ENCODE measurements at places on chromosomes 6 and 20.
A peak's percentile ranks its signal among the peaks of the same experiment; 100 is the strongest.

- no peak for DNase-seq
These were observed 81.7 kb downstream of the TOX2 start for GRCh38 chr20:43996240-43996930.

GRCh38 chr6:166989427-166990032, 9.7 kb upstream of the CEP43 start:
- DNase-seq: peak; percentile 44

GRCh38 chr6:37570482-37571133, 70.9 kb upstream of the CCDC167 start:
- DNase-seq: no peak

DNA sequence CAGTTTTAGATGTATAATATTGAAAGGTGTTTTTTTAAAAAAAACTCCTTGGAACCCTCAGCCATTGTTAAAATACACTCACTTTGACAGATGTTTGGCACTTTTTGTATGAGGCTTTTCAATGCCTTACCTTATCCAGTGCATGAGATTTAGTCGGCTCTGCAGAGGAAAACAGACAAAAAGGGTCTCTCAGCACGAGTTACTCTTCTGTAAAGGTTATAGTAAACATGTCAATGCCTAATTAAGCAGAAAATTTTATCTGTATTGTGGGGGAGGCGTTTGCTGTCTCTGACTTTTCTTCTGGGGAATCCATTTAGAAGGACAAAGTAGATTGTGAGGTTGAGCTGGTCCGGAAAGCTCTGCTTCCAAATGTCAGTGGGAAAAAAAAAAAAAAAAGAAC, 278.3 kb downstream of the TSHZ2 start:
- no peak for DNase-seq

GRCh38 chr6:52575502-52575892, 1.4 kb downstream of the TRAM2 start:
- DNase-seq: no peak

DNA sequence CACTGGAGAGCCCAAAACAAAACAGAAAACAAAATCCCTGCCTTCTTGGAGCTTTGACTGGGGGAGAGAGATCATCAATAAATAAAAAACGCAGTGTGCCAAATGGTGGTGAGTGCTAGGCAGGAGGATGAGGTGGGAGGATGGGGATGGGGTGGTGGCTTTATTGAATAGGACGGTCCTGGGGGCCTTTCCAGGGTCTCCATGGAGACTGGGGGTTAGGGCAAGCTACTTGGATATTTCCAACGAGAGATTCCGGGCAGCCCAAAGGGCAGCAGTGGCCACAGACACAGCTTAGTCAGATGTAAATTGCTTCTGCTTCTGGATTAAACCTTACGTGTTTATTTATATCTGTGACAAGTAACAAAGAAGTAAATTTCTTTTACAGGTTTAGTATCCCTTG, 700.1 kb downstream of the QKI start:
- no peak for DNase-seq

DNA sequence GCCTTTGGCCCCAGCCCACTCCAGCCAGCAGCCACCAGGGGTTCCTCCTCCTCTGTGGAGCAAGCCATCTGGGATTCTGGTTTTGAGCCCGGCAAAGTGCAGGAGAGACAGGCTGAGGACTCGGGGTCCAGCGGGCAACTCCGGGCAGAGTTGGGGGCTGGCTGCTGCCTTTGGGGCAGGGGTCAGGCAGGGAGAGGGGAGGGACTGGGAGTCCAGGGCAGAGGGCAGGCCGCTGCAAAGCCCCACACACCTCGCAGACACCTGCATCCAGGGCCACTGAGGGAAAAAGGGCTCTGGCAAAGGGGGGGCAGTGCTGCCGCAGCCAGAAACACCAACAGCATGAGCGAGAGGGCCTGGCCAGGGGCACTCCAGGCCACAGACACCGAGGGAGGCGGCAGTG, 8.8 kb downstream of the BIRC7 start:
- no peak for DNase-seq

DNA sequence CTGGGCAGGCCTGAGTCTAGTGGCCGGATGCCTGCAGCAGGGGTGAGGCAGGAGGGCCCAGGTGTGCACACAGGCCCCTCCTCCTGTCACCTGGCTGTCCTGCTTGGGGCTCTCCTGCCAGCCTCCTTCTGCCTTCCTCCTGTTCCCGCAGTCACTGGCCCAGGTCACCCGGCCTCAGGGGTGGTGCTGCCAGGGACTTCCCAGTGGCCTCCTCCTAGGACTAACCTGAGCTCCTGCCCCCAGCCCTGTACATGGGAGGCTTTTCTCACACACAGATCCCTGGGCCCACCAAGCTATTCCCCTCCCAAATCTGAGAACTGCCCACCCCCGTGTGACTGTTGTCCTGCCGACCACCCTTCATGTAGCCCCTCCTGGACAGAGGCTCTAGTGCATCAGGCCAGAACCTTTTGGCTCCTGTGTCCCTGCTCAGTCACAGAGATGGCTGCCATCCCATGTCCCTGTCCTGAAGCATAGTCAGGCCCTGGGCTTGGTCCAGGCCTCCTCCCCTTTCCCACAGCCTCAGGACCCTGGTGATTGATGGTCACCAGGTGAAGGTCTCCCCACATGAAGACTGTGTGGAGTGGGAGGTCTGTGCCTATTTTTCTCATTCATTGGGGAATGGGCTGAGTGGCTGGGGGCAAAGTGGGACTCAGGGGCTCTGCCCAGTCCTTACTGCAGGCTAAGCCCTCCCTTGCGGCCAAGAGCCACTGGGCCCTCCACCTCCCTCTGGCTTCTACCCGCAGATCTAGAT, 1.1 kb upstream of the ULBP1 start:
- DNase-seq: no peak

GRCh38 chr6:137043710-137044365, 927 bp downstream of the IL20RA start:
- peak; percentile 27 for DNase-seq

DNA sequence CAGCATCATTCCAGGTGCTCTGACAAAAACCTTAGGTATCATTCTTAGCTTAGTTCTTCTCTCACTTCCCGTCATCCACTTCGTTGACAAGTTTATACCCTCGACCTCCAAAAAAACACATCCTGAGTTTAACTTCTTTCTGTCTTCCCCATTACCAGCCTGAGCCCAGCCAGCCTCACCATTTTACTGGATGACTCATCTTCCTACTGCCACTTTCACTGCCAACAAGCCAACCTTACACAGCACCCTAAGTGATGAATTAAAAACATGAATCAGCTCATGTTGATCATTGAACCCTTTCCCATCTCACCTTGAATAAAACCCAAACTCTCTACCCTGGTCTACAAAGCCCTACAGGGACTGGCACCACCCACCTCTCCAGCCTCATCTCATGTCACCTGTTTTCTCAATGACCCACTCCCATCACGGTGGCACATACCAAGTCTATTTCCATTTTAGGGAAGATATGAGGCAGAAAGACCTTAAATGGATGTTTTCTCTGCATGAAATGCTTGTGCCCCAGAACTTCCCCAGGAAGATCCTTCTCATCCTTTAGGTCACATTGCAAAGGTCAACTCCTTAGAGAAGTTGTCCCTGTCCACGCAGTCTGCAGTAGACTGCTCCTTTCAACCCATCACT, 9.9 kb upstream of the UST start:
- no peak for DNase-seq

- peak; percentile 75 for DNase-seq
These were observed 238.9 kb downstream of the ERMARD start for GRCh38 chr6:169990095-169991030.

DNA sequence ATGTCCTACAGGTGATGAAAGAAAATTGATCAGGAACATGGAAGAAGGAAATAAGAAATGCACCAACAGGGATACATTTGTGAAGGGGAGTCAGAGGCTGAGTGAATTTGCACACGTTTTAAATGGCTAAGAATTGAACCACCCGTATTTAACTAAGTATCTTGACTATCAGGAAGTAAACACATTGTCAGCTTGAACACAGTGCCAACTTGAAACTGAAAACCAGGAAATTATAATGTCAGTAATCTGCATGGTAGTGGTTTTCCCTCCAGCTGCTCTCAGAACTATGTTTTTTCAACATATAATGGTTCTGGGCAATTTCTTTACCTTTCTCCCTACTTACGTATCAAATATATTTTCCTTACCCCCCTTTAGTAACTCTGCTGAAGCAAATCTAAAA, 366.5 kb upstream of the POU3F2 start:
- DNase-seq: no peak

DNA sequence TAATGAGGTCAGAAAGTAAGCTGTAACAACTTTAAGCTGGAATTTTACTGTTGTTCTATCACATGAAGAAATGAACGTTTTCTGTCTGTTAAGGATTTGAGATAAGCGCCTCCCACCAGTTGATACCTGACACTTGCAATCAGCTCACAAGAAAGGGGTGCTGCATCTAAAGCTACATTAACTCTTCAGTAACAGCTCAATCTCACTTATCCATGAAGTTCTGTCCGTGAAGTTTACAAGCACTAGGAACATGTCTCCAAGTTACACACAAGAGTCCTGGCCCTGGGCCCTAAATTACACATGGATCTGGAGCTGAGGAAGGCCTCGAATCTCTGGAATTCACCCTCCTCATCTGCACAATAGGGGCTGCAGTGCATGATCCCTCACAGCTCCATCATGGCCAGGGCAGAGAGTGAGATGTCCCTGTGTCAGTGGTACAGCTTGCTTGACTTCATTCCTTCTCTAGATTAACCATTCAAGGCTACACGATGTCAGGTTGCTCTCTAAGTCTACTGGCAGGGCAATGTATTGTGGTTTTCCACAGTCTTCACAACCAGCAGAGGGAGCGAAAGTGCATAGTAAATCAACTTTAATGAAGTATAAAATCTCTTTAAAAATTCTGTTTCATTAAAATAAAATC, 182.4 kb upstream of the MCHR2 start:
- peak; percentile 36 for DNase-seq

- no peak for DNase-seq
These were observed 41.7 kb downstream of the SLC24A3 start for GRCh38 chr20:19253916-19254820.

DNA sequence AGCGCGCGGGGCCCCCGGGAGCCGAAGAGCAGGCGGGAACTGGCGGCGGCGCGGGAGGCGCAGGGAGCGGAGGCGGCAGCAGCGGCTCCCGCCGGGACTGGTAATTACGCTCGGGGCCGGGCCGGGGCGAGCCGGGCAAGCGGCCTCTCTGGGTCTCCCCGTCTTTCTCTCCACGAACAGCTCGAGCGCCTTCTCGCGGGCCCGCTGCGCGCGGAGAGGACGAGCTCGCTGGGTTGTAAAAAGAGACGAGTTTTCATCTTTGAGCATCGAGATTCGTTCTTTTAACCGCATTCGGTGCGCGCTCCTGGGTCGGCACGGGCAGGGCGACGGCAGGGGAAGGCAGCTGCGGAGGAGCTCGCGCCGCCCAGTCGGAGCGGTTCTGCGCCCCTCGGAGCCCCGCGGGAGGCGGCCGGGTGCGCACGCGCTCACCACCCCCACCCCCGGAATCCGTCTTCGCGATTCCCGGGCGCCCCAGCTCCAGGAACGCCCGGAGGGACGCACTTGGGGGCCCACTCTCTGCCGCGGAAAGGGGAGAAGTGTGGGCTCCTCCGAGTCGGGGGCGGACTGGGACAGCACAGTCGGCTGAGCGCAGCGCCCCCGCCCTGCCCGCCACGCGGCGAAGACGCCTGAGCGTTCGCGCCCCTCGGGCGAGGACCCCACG, 38.0 kb downstream of the YTHDF1 start:
- DNase-seq: no peak

GRCh38 chr6:144559865-144560593, 274.9 kb downstream of the UTRN start:
- no peak for DNase-seq

- no peak for DNase-seq
These were observed 49.8 kb upstream of the ADTRP start for GRCh38 chr6:11828262-11828870.

DNA sequence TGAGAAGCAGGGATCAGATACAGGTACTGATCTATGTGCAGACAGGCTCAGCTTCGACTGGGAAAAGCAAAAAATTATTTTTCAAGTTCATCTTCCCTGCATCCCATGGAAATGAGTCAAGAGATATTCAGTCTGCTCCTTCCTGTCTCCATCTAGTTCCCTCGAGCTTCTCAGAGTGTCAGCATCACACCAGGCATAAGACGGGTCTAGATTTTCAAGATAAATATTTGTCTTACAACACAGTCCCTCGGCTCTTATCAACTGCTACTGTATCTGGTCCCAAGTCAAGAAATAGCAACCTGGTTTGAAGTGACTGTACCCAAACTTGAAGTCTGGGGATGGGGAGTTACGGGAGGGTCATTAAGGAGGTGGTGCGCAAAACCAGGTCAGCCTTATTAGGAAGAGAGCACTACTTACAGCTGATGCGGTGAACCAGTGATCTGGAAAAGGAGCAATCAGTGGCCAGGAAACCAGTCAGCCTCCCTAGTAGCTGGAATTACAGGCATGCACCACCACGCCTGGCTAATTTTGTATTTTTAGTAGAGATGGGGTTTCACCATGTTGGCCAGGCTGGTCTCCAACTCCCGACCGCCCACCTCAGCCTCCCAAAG, 29.7 kb downstream of the ZMYND8 start:
- DNase-seq: no peak

GRCh38 chr6:124978451-124979293, 16.4 kb downstream of the RNF217 start:
- no peak for DNase-seq

DNA sequence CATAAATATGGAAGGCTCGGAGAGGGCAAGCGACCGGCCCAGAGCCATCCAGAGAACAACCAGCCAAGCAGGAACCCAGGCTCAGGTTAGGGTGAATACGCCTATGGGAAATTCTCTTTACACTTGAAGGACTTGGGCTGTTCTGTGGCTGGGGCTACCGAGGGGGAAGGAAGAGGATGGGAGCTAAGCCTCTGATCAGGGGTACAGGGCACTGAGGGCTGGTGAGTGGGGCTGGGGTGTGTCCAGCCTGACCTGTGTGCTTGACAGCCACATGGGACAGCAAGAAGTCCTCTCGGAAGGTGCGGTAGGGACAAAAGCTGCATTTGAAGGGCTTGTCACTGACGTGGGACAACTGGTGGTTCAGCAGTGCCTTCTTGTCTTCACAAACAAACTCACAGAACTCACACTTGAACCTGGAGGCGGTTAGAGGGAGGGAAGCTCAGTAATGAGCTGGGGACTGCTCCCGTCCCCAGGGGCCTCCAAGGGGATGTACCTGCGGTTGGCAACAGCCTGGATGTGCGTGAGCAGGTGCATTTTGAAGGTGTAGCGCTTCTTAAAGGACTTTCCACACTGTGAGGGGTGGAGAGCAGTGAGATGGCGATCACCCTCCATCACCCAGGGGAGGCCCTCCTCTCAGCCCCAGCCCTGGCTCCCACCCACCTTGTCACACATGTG, 11.9 kb downstream of the ZNF335 start:
- DNase-seq: no peak

GRCh38 chr6:49662892-49663261, 26.2 kb upstream of the RHAG start:
- no peak for DNase-seq

GRCh38 chr6:146598772-146599405, at the start of gene ADGB:
Gene ADGB (plus strand): TSS chr6:146598972. CDS start chr6:146599041, 69 bp downstream.
- DNase-seq: no peak

GRCh38 chr6:4102687-4103244, 23.8 kb upstream of the FAM217A start:
- DNase-seq: no peak

DNA sequence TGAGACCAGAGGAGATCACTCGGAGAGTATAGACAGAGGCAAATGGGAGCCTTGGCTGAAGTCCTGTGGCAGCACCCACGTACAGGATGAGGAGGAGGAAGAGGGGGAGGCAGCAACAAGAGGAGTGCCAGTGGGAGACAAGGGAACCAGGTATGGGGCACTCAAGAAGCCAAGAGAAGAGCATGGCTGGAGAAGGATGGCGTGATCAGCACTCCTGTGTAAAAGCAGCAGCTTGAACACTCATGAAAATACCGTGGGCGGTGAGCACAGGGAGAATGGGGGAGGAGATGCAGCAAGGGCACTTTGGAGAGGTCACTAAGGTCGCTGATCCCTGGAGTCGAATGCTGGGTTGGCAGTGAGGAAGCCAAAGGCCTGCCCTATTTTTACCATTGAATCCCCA, 51.2 kb upstream of the PRND start:
- no peak for DNase-seq
